ENCODE measurements at places on chromosomes 6 and 20.
A peak's percentile ranks its signal among the peaks of the same experiment; 100 is the strongest.

GRCh38 chr20:50092436-50092835 is 20.5 kb downstream of the UBE2V1 start:
- DNase-seq, result no peak

DNA sequence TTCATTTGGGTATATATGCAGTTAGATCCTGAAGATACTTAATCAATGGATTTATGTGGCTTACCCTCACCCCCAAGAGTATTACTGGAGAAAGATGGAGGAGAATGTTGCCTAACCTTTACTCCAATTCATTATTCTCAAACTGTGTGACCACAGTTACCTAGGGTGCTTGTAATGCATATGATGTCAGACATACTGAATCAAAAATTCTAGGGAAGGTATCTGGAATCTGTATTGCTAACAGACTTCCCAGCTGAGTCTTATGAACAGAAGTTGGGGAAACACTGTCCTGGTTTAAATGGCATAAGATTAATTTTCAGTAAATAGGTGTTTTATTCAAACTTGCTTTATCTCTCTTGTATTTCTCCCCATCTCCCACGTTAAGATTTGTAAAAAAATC is 83.9 kb downstream of the PKIB start:
- DNase-seq, result no peak

- no peak for DNase-seq
Measured at GRCh38 chr20:46364670-46365486, 41.5 kb downstream of the ELMO2 start.

DNA sequence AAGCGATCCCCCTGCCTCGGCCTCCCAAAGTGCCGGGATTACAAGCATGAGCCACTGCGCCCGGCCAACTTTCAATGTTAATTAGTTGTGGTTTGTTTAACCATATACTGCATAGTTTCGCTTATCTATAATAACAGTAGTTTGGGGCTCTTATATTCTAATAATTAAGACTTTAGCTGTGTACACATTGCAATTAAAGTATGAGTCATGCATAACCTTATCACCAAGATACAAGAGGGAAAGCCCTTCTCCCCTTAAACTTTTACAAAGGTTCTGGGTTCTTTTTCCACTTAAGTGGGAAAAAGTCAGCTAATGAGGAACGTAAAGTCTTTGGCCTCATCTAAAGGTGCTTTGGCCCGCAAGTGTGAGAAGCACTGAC is 3.2 kb upstream of the MCCD1 start:
- DNase-seq, result no peak

DNA sequence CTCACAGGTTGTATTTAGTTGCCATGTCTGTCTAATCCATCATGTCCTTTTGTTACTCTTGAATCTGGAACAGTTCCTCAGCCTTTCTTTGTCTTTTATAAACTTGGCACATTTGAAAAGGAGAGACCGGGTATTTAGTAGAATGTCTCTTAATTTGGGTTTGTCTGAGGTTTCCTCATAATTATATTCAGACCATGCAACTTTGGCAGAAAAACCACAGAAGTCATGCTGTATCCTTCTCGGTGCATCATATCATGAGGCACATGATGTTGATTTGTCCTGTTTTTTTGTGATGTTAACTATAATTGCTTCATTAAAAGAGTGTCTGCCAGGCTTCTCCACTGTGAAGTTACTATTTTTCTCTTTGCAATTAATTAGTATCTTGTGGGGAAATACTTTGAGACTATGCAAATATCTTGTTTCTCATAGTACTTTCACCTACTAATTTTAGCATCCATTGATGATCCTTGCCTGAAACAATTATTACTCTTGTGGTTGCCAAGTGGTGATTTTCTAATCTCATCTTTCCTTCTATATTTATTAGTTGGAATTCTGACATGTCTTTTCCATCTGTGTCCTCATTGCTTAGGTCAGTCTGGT is 837.3 kb downstream of the DHX35 start:
- no peak for DNase-seq

DNA sequence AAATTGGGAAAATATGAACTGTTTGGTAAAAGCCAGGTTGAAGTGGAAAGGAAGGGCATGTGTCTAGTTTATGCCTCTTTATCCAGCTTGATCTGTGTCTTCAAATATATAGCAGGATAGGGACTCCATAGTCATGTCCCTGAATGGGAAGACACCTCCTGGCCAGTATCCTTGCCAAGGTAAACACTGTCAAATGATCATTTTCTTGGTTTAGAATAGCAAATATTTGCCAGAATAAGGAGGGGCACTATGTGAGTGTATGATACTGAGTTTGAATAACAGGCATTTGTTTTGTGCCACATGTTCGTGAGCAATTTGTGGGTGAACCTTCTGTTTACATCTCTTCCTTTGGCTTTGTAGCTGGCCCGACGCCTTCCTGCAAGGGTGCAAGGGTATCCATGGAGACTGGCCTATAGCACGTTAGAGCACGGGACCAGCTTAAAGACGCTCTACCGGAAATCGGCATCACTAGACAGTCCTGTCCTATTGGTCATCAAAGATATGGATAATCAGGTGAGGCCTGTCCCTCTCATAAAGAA is 34.2 kb upstream of the HINT3 start:
- DNase-seq, result no peak

DNA sequence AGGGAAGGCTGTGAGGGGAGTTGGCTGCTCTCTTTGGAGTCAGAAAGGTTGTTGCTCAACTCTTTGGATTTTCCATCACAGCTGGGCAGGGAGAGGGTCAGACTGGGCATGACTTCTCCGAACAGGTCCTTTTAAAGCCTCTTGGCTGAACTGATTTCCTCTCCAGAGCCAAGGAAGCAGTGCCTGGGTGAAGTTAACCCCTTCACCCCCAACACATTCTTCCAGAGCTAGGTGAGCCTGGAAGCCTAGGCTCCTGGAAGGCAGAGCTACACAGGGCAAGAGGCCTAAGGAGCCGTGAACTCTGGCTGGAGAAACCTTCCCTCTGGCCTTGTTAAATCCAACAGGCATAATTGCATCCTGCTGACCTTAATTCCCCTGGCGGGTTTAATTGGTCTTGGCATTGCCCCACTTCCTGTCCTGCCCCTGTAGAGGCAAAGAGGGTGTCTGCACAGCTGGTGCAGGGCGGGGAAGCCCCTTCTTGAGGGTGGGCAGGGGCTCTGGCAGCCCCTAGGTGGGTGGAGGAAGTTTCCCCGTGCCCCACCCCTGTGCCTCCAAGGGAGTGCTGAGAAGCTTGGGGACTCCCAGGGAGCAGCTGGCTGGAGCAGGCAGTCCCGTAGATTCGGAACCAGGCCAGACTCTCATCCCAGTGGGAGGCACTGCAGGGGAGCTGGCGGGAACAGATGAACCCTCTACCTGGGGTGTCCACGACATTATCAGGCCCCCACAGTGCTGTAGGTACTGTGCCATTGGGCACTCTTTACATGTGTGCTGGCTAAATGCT is 3.6 kb upstream of the MYLK2 start:
- DNase-seq, result no peak

DNA sequence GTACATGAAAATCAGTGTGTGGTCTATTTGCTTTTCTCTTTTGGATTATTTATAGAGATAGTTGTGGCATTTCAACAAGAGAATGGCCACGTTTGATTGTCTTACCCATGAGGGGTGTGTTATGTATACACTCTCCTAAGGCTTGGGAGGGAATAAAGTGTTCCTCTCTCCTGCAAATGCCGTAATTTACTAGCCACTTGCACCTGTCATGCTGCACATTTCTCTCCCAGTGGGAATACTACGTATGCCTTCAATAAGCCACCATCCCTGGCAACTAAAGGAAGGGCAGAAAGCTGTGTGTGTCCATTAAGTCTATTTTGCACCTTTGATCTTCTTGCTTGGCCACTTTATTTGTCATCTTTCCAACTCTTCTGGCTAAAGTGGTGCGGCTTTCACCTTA is 541.2 kb downstream of the QKI start:
- DNase-seq, result no peak

DNA sequence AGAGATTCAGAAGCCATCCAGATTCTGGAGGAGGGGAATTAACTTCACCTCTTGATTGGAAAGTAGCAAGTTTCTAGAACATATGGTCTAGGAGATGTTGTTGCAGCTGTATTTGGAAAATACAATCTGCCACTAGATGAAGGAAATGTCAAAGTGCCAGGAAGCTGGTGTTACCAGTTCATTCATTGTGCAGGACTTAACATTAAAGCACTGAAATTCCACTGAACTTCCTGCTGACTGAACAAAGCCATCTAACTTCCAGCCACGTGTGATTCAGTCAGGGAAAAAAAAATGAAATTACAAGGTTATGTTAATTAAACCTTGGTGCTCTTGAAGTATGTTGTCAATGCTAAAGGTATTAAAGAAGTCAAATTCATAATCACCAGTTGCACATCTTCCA is 321.5 kb upstream of the SASH1 start:
- no peak for DNase-seq

- peak; percentile 7 for DNase-seq
Measured at GRCh38 chr6:73032586-73032985, 192.7 kb downstream of the KHDC1L start.

DNA sequence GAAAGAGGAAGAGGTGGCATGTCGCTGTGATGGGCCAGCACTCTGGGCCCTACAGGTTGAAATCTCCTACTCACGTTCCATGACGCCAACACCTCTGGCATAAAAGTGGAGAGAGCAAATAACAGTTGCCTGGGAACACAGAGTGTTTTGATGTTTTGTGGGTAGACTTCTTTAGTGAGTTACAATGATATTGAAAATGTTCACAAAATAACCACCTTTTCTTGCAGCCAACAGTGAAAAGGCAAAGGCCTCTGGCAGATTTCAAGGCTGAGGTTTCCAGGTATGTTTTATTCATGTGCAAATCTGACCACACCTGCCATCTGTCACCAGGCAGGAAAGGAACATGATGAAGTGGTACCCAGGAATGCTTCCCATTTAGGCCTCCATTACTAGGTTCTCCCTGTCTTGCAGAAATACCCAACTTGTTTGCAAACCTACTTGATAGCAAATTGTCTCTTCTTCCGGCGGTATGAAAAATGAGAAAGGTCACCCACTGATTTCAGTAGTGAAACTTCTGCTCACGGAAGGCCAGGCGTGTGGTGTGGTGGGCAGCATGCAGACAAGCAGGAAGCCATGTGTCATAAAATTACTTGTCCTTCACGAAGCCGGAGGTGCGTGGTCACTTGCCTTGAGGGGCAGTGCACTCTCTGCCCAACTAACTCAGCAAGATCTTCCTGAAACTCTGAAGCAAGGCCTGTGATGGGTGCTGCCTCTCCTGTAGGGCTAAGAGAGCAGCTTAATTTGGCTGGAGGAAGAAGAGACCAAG is 299.1 kb upstream of the PRDM1 start:
- no peak for DNase-seq

GRCh38 chr6:67679566-67680296 is 955.4 kb upstream of the ADGRB3 start:
- DNase-seq, result no peak

DNA sequence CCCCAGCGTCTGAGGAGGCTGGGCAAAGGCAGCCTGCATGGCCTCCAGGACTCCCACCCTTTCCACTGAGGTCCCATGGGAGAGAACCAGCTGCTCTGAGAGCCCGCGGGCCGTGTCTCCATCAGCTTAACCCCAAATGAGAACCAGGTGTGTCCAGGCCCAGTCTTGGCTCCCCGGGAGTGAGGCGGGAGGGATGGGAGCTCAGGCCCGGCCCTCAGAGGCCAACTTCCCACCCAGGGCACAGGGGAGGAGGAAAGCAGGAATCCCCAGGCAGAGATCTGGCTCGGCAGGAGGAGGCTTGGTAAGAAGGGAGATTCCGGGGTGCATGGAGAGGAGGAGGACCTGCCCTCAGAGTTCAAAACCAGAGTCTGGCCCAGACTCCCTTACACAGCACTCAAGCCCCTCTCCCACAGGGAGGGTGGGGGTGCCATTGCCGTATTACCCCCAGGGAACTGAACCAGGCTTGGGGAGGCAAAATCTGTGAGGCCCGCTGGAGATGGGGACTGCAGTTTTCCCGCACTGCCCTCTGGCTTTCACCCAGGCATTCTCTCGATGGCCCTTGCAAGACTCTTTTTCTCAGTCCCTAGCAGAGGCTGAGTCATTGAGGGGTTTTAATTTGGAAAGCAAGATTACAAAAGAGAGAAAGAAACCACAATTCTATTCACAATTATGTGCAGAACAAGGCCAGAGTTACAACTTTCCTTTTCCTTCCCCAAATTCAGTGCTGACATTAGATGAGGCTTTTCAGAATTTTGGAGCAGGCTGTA is 17.1 kb downstream of the FOXF2 start:
- no peak for DNase-seq

GRCh38 chr6:40512340-40512739 is 74.8 kb downstream of the LRFN2 start:
- no peak for DNase-seq

DNA sequence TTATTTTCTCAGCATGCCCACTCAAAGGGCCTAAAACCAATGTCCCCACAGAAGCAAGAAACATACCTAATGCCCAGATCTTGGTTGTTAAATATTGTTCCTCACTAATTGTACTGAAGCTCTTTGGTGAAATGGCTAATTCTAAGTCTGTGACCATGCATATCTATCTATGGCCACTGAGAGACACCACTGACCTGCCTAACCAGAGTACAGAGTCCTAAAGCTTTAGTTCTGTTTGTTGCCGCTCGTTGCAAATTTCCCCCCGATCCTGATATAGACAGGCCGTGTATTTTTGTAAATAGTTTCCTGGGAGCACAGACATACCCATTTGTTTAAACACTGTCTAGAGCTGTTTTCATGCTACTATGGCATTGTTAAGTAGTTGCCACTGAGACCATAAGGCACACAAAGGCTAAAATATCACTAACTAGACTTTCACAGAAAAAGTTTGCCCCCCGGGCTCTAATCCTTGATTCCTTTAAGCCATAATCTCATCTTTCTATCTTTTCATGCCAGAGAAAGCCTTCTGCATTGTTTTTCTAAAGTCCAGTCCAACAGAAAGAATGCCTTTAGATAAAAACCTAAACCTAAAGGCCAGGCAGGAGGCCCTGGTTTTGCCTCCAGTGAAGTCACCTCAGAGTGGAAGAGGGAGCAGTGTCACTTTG is 48.7 kb downstream of the DNAAF9 start:
- DNase-seq, result no peak

GRCh38 chr6:6006428-6007365 is at the start of gene NRN1:
Gene NRN1, minus strand, starts transcription at chr6:6006925. Its CDS starts 176 bp downstream, at chr6:6006749.
- DNase-seq, result no peak

GRCh38 chr6:1113916-1114540 is 197.9 kb upstream of the FOXQ1 start:
- DNase-seq, result no peak

- DNase-seq, result no peak
Measured at GRCh38 chr6:117840541-117840983, 66.5 kb upstream of the SLC35F1 start.

DNA sequence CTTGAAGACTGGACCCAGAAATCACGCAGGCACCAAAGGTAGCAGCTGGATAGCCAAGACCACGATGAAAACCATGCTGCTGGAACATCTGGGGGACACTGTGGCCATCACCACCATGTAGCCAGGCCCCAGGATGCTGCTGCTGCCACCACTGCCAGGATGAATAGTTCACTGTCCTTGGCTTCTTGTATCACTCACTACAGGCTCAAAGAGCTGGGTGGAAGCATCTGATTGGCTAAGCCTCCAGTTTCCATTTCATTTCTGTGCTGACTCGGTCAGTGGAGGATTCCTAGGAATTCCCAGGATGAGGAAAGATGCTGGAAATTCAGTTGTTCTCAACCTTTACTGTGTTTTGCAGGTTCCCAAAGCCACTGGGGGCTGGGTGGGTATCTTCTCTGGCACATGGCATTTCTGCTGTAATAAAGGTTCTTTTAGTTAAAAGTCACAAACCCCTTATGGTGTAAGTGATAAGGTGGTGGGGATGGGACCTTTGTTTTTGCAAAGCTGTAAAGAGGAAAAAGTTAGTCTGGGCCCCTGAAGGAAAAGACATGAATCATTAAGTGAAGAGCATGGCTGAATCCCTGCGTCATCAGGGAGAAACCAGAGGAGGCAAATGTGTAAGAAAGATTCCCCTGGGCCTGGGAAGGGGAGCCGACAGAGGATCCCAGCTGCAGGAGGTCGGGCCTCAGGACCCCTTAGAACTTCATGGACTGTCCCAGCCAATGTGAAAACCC is 75.6 kb upstream of the RNF24 start:
- DNase-seq, result peak; percentile 68
